ENCODE measurements at places on chromosomes 12 and 14.
A peak's percentile ranks its signal among the peaks of the same experiment; 100 is the strongest.

DNA sequence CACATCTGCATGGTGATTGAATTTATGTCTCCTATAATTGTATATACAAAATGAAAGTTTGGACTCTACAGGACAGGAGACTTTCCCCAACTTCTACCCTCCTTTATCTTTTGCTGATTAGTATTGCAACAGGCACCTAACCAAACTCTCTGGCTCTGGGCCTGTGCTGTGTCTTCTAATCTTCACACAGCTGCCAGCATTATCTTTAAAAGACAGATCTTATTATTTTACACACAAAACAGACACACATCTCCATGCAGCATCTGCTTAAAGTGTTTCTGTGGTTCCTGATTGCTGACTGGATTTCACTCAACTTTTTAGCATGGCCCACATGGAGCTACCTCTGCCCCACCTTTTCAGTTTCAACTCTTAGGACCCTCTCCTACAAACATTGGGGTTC is 154.9 kb upstream of the PELI2 start:
- DNase-seq = no peak

DNA sequence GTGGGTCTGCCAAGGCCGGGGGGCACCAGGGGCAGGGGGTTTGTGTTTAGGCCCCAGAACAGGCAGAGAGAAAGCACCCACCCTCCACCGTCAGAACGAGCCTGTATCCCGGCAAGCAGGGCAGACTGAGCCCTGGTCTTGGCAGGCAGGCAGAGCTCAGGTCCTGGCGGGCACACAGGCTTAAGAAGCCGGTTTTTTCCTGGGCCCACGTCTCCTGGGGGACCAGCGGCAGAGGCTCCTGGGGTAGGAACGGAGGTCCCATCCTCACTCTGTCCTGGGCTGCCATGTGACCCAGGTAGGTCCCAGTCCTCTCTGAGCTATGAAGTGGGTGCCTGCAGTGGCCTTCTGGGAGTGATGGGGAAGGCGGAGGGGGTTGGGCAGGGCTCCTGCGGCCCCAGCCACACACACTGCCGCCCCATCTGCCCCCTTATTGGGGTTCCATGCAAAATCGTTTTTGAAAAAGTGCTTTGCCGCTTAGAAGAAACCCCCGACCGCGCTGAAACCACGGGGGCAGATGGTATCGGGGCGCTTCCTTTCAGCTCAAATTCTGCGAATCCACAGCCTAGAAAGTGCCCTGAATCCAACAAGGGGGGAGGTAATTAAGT is 24.2 kb downstream of the SH2B3 start:
- DNase-seq = no peak

- DNase-seq = no peak
Observed at GRCh38 chr12:116162071-116162470, 115.4 kb downstream of the MED13L start.

GRCh38 chr12:64608901-64609535 is 1.3 kb upstream of the RASSF3 start:
- DNase-seq = peak; percentile 53

GRCh38 chr12:53514628-53515290 is 7.5 kb upstream of the NPFF start:
- no peak for DNase-seq

- DNase-seq = no peak
Observed at GRCh38 chr14:67573228-67574010, 26.6 kb downstream of the PIGH start.

DNA sequence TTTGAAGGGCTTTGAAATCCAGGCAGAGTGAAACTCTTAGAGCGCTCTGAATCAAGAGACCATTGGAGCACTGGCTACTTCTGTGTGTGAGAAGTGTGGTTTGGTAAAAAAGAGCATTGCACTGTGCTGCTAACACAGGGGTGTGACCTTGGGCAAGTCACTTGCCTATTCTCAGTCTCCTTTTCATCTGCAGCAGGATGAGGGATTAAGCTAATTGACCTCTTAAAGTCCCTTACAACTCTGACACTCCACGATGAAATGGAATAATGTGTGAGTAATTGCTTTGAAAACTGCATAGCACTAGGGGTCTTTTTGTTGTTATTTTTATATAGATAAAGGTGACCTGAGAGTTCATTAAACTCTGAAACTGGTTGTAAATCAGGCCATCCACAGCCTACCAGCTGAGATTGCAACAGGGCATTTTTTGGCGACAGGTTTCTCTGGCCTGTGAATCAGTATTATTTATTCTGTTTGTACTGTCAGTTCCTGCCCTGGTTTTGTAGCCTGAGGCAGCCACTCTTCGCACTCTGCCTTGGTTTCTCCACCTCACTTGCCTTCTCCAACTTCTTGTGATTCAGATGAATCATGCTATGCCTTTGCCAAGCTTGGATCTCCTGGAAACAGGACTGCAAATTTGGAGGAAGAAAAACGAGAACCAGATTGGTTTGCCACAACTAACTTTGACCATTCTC is 159.9 kb upstream of the PARP11 start:
- peak; percentile 15 for DNase-seq

DNA sequence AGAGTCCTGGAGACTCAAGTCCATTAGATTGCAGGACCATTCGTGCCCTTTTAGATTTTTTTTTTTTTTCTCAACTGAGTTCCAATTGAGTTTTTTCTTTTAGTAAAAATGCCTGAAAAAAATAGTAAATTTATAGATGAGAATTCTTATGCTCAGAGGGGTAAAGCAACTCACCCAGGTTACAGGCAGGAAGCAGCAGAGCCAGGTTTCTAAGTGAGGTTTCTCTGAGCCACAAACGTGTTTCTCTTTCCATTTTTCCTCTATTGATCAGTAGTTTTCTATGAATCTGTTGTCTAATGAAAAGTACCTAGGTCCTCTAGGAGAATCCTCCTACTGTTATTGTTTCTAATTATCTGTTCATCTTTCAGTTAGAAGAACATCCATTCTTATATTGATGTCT is 66.4 kb upstream of the C12orf71 start:
- DNase-seq = no peak

- DNase-seq = no peak
Observed at GRCh38 chr12:120013659-120014380, 24.8 kb downstream of the BICDL1 start.

DNA sequence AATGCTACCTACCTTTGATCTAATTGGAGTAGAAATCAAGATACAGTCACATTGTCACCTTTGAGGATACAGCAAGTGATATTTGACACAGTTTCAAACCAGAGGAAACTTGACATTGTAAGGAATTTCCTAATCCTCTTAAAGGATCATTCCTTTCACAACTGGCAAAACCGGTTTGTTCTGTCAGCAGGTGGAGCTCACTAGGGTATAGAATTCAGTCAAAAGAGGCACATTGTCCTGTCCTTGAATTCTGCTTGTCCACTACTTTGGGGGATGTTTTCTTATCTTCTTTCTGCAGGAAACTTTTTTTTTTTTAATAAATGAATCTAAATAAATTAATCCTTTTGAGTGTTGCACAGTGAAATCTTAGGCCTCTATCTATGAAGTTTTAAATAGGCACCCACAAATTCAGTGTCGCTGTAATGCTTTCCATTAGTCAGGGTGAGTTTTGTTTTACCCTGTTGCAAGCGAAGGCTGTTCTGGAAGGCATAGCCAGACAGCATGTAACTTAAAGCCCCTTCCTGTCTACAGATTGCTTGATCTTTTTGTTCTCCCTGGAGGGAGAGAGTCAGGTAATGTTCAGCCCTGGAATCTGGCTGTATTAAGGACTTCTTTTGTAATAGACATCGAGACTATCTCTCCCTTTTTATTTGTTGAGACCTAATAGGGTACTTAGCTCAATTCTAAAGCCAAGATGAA is 285.0 kb upstream of the RGS6 start:
- DNase-seq = peak; percentile 37

DNA sequence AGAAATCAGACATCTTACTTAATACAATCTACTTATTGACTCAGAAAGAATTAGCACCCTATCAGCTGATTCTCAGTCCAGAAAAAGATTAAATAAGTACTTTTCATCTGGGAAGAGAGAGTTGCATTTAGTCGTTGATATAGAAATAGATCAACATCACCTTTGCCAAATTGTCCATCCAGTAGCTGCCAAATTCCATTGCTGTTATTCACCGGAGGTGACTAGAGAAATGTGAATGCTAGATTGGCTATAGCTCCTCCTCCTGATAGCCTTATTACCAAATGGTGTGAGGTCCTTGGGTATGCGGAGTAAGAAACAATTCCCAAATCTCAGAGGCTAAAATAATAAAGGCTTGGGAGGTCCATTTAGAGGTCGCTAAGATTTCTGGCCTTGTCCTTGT is 723.3 kb upstream of the FLRT2 start:
- DNase-seq = peak; percentile 33

DNA sequence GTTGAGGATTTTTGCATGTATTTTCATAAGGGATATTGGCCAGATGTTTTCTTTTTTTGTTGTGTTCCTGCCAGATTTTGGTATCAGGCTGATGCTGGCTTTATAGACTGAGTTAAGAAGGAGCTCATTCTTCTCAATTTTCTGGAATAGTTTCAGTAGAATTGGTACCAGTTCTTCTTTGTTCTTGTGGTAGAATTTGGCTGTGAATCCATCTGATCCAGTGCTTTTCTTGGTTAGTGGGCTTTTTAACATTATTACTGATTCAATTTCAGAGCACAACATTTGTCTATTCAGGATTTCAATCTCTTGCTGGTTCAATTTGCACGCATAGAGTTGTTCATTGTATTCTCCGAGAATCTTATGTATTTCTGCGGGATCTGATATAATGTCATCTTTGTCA is 136.5 kb upstream of the FOXG1 start:
- DNase-seq = no peak

- no peak for DNase-seq
Observed at GRCh38 chr12:57712701-57713100, 18.8 kb downstream of the OS9 start.

- DNase-seq = no peak
Observed at GRCh38 chr14:76311079-76311758, 64.7 kb upstream of the ESRRB start.

- DNase-seq = peak; percentile 62
Observed at GRCh38 chr14:35631071-35631805, 97.3 kb downstream of the INSM2 start.

- no peak for DNase-seq
Observed at GRCh38 chr12:24940157-24940556, 8.7 kb downstream of the BCAT1 start.

GRCh38 chr14:91317381-91318308 is 73.1 kb upstream of the GPR68 start:
- no peak for DNase-seq

DNA sequence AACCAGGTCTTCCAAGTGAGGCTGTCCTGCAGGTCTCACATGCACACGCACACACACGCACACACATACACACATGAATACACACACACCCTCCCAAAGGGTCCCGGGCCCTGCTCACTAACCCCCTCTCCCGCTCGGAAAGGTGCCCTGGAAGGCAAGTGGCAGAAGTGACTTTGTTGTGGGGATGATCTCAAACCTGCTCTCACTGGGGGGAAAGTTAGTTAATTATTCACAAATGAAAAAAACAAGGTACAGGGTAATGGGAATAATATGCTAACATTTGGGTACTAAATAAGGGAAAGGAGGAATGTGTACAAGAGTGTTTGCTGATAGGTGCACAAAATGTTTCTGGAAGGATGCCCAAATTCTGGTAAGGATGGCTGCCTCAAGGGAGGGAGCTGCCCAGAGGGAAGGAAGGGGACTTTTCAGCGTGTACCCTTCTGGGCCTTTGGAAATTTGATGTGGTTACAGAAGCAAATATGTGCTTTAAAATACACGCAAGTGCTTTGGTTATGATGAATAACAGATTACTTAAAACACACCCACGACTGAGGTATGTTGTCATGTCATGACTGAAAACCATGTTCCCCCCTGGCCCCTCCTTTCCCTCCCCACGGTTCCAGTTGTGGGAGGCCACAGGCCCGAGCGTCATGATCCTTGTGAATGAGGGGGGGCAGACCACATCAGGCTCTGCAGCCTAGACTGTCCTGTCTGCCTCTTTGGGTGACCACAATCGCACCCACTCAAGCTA is 43.3 kb upstream of the PLEKHG6 start:
- DNase-seq = peak; percentile 32

DNA sequence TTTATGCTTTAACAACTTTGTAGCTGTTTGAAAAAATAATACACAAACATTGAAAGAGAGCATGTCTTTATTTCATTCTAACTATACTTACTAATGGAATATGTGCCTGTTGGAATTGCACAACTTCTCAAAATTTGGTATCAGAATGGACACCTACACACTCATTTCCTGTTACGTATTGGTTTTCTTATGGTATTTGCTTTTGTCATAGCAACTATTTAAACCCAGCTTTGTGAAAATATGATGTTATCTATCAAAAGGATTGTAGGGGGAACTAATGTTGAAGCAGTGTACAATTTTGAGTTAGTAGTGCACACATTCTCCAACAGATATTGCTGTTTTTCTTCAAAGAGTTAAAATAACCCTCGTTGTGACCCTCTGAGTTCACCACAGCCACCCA is 52.6 kb downstream of the RBMS2 start:
- DNase-seq = peak; percentile 88

GRCh38 chr12:2891240-2892053 is 756 bp downstream of the TULP3 start:
- DNase-seq = peak; percentile 56
